ENCODE measurements at places on chromosomes 6 and 20.
A peak's percentile ranks its signal among the peaks of the same experiment; 100 is the strongest.

- DNase-seq, result no peak
Measured at GRCh38 chr6:143752459-143752858, 74.7 kb downstream of the PHACTR2 start.

DNA sequence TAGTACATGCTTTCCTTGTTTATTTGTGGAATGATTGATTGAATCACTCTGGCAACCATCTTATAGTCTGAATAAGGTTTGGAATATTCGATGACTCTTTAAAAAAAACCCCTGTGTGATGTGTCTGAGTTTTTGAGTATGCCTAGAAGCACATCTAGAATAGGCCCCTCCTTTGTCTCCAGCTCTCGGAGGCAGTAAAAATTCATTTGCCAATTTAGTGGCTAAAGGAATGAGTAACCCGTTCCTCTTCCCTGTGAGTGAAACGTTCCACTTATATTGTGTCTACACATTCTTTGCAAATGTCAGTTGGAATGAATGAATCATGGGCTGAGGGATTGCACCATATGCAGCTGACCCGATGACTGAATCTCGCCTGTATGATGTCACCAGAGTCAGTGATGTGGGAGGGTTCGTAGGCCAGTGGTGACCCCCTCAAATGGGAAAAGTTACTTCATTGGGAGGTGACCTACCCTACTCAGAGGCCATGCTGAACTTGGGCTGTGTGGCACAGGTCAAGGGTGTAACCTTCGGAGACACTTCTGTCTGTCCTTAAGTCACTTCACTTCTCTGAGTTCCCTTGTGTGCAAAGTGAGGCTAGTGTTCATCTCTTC lies 21.6 kb downstream of the MOCS3 start:
- DNase-seq, result peak; percentile 73

- peak; percentile 28 for DNase-seq
Measured at GRCh38 chr6:15961635-15962448, 167.0 kb upstream of the MYLIP start.

DNA sequence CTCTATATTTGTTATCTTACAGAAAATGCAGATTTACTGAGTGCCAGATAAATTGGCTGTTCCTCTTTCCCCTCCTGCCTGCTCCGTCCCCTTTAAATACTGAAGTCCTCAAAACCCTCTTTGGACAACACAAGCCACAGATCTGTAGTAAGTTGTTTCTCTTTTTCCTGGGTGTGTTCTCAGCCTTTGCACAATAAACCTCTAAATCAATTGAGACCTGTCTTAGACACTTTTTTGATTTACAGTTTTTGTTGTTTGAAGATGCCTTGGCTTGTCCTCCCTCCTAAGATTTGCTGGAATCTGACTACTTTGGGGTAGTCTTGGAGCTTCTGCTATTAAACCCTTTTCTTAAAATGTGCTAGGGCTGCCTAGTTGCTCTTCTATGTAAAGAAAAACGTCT lies 60.9 kb upstream of the EIF2S2 start:
- DNase-seq, result no peak

- DNase-seq, result no peak
Measured at GRCh38 chr20:48375804-48376203, 452.0 kb downstream of the PREX1 start.

DNA sequence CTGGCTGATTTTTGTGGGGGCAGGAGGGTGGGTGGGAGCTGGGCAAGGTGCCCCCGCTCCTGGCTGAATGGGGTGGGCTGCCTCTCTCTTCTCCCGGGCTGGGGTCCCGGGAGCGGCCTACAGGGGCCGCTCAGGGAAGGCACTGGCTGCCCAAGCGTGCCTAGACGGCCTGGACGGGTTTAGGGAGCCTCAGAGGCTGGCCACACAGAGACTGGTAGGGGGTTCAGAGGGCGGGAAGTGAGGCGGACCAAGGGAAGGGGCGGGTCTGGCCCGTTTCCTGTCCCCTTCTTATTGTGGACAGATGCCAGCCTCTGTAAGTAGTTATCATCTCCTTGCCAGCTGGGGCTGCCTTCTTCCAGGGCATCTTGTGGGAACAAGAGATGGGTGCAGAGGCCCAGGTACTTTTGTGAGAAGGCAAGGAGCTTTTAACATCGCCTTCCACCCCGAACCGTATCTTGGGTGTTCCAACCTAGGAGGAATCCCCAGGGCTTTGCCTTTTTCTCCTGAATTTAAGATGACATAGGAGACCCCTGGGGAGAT lies 437 bp downstream of the CD40 start:
- DNase-seq, result no peak

DNA sequence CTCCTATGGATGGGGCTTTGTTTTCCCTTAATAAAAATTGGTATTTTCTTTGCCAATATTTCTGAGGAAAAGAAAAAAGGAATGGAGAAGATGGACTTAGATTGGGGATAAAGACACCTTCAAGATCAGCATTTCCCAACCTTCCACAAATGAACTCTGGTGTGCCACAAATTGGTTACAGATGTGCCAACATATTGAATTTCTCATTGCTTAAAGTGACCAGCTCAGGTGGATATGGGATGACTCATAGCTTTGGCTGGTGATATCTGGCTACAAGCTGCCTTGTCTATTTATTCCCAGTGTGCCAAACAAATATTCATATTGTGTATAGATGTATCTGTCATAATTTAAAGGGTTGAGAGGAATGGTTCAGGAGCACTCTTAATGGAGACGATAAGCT lies 32.5 kb downstream of the THEMIS start:
- no peak for DNase-seq

GRCh38 chr6:100987556-100987955 lies 106.4 kb upstream of the ASCC3 start:
- DNase-seq, result no peak

- DNase-seq, result no peak
Measured at GRCh38 chr20:44208770-44209169, 1.8 kb downstream of the OSER1 start.

- no peak for DNase-seq
Measured at GRCh38 chr6:98843271-98844243, 9.2 kb downstream of the POU3F2 start.

DNA sequence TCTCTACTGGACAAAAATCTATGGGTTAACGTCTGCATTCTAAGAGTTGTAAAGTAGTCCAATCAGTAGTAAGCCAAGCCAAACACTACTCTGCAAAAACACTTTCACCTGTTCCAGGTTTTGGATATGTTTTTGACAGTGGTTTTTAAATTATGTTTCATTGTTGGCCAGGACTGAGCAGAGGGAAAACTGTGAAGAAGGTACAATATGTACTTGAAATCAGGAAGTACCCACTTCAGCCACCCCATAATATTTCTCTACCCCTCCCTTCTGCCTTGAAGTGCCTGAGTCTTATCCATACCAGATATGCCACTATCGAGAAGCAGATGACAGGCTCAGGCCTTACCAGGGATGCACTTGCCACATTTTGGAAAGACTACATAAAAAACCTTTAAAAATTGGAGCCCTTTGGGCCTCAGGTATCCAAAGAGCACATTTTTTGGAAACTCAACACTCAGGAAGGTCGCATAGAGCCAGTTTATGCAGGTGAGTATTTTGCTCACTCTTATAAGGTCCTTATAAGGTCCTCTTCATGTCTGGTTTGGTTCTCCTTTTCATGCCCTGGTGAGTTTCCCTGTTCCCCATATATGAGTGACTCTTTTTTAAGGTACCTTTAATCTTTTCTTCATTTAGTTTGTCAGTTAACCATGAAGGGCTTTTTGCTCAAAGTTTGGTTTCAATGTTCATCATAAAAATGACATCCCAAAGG lies 859.3 kb upstream of the FLRT3 start:
- no peak for DNase-seq

- no peak for DNase-seq
Measured at GRCh38 chr20:42364446-42364845, 746.3 kb upstream of the CHD6 start.

- no peak for DNase-seq
Measured at GRCh38 chr6:159203304-159204005, 34.3 kb downstream of the FNDC1 start.

- DNase-seq, result no peak
Measured at GRCh38 chr6:132414761-132415160, 13.5 kb upstream of the MOXD1 start.

DNA sequence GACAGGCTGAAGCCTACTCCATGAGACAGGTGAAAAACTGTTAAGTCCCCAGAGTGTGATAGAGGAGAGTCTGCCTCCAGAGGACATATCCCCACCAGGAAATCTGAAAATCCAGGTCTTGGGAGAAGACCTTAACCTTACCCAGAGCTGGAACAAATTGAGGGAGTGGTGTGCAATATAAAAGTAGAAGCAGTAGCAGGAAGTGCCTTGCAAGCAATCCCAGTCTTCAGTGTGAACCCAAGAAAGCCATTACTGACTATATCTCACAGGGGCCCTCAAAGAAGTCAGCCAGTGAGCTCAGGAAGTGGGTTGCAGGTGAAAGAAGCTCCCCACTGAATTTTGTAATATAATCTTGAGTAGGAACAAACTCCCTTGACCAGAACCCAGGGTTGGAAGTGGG lies 41.9 kb upstream of the PKIB start:
- no peak for DNase-seq

DNA sequence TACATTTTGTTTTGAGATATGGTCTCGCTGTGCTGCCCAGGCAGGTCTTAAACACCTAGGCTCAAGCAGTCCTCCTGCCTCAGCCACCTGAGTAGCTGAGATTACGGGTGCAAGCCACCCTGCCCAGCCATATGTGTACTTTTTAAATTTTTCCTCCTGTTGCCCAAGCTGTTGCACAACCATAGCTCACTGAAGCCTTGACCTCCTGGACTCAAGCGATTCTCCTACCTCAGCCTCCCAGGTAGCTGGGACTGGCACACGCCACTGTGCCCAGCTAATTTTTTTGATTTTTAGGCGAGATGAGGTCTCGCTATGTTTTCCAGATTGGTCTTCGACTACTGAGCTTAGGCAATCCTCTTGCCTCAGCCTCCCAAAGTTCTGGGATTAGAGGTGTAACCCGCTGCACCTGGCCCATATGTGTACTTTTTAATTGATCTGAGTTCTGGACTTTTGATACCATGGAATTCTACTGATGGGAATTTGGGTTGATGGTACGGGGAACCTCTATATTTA lies 44.9 kb downstream of the ITCH start:
- DNase-seq, result no peak

DNA sequence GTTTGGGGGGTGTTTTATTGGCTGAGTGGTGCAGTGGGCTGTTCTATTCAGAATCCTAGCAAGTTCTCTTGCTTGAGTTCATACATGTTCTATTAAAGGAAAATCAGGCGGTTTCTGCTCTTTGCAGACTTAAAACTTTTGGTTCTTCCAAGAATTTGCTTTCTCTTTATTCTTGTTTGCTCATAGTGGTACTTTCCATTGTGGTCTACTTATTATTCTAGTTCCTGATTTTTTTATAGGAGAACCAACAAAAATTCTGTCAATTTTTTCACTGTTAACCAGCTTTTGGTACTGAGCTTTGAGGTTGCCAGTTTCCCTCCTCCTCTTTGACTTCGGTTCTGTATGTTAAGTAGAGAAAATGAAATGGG lies 6.7 kb downstream of the AFDN start:
- DNase-seq, result peak; percentile 44

- DNase-seq, result no peak
Measured at GRCh38 chr6:132070356-132070755, 119.2 kb upstream of the CCN2 start.

DNA sequence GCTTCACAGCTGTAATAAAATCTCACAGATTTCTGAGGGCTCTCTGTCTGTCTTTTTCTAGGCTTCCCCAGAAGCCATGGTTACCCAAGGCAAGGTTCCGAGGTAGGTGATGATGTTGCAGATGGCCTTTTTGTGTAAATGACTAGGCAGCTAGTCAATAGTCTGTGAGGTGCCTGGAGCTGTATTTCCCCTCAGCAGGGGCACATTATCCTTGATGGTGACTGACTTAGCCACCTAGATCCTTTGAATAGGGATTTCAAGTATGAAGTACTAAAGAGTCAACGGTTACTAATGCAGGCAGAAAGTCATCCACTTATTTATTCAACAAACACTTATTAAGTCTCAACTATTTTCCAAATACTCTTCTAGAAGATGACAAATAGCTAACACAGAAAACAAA lies 49.3 kb upstream of the L3MBTL3 start:
- DNase-seq, result no peak

DNA sequence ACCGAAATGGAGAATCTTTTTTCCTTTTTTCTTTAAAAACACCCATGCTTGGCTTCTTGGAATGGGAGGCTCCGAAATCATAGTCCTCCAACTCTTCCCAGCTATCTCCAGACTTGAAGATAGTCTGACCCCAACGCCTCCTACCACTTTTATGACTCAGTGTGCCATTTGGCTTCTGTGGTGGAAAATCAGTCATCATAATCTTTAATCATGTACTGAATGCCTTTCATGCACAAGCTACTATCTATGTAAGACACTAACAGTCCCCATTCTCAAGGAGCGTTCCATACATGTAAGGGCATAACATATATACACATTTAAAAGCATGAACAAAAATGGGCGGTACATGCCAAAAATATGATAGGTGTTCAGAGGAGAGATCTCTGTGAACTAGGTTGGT lies 44.1 kb downstream of the TMEM14B start:
- no peak for DNase-seq

DNA sequence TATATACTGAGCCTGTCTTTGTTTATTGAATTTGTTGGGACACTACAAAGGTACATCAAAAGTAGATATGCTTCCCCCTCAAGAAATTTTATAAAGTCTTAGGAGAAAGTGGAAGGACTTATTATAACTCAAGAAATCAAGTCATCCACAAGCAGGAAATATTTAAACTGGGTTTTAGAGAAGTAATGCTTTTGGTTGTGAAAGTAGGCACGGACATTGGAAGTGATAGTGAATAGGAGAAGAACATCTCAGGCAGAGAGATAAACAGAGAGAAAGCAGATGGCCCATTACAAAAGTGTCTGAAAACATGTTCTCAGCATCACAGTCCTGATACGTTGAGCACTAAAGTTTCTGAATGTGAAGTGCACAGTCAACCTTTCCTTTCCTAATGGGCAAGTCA lies 415.6 kb upstream of the RNF217 start:
- DNase-seq, result no peak

GRCh38 chr6:26306232-26306631 lies 58.8 kb upstream of the BTN3A2 start:
- peak; percentile 65 for DNase-seq

DNA sequence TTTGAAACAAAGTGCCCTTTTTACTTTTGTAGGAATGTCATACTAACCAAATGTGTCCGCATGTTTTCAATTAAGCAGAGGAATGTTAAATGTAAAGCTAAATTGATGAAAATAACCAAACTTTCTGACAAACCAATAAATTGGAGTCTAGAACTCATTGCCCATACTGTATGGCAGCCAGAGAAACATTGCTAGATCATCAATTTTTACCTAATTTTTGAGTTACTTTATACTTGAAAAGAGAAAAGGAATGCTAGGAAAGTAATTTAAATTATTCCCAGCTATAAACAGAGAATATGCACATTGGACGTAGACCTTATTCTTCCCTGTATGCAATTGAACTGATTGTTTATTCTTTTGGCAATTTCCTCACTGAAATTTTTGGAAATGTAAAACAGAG lies 44.4 kb downstream of the RPS12 start:
- no peak for DNase-seq

DNA sequence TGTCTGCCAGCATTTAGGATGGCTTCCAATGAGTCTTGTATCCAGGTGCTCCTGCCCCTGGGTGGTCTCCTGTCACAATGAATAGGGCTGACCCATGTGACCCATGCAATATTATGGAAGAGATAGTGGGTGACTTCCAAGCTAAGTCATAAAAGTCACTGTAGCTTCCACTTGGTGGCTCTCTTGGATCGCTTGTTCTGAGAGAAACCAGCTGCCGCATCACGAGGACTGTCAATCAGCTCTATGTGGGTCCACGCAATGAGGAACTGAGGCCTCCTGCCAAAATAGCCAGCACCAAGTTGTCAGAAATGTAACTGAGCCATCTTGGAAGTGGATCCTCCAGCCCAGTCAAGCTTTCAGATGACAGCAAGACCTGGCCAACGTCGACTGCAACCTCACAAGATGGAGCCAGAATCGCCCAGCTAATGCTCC lies 14.9 kb upstream of the MATN4 start:
- no peak for DNase-seq
